ENCODE measurements at places on chromosomes 4 and X.

DNA sequence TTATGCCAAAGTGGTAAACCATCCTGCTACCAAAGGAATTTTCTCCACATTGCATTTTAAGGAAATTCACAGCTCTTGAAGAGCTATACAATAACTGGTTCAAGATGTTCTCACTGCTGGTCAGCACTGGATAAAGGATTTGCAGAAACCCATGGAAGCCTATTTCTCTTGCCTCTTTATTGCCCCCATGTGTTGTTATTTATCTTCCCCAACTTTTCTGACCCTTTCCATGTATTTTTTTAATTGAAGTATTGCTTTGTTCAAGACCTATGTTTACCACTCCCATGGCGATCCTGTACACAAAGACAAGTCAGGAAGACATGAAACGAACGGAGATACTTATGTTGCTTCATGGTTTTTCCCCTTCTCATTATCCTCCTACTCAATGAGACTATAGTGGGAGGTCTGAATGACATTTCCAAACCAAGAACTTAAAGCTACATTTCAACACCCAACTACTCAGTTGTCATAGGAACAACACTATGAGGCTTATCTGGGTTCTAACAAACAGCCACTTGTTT, 566.4 kb upstream of the DIPK2B start:
- no peak for DNase-seq

DNA sequence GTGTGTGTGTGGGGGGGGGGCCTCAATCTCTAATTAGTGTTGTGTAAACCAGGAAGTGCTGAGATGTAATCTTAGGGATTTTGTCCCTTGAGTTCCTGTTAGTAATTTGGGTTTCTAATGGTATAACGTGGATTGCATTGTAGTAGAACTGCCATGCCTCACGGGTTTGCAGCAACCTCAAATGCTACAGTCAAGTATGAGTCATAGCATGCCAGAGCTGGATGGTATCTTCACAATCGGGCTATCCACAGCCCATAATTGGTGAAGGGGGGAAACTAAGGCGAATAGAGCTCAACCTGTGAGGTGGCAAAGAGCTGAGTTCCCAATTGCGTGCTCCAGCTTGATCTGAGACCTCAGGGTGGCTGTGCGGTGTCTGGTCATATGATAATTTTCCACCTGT, 2.2 kb upstream of the FMR1NB start:
- DNase-seq = no peak

DNA sequence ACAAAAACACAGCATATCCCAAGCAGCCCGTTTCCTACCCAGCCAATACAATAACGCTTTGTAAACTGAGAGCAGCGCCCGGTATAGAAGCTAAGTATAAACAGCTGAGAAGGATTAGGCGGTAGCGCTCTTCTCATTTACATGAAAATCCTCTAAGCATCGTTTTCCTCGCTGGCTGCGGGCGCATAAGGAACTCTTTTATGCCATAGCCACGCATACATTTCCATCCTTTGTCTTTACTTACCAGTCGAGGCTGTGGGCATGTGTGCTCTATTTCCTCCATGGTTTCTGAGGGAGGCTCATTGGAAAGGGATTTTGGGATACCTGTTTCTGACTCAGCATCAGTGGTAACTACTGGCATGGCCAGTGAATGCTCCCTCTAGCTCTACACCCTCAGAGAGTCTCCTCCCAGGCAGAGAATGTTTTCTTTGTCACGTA, 383 bp downstream of the PCYT1B start:
- no peak for DNase-seq

DNA sequence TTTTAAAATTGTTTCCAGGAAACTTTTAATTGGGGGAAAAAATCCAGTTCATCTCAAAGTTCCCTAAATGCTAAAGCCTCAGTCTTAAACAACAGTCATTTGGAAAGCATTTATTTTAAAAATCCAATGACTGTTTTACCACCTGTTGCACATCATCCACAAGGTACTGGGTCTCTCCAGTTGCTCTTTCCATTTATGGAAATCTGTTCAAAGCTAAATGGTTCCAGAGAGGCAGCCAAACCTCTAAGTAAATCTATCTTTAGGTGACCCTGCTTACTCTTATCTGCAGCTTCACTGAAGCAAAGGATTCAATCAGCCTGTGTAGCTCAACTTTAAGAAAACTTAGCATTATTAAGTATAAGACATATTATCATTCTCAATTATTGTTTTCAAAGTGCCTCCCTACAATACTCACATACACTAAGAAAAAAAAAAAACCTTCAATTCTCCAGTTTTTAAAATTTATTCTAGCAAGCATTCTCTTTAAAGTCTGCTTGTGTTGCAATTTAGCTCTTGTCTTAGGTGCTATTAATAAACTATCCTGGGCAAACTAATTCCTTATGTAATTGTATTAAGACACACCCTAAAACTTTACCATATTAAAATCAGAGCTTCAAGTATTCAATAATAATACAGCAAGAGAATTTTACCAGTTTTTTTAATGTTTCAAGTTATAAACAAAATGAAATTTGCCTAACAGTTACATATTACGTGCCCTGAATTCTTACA, 60.6 kb downstream of the NOCT start:
- DNase-seq = no peak

GRCh38 chrX:115650916-115651315, 89.9 kb downstream of the PLS3 start:
- no peak for DNase-seq

- no peak for DNase-seq
Measured at GRCh38 chr4:54006755-54007154, 57.6 kb downstream of the CHIC2 start.

DNA sequence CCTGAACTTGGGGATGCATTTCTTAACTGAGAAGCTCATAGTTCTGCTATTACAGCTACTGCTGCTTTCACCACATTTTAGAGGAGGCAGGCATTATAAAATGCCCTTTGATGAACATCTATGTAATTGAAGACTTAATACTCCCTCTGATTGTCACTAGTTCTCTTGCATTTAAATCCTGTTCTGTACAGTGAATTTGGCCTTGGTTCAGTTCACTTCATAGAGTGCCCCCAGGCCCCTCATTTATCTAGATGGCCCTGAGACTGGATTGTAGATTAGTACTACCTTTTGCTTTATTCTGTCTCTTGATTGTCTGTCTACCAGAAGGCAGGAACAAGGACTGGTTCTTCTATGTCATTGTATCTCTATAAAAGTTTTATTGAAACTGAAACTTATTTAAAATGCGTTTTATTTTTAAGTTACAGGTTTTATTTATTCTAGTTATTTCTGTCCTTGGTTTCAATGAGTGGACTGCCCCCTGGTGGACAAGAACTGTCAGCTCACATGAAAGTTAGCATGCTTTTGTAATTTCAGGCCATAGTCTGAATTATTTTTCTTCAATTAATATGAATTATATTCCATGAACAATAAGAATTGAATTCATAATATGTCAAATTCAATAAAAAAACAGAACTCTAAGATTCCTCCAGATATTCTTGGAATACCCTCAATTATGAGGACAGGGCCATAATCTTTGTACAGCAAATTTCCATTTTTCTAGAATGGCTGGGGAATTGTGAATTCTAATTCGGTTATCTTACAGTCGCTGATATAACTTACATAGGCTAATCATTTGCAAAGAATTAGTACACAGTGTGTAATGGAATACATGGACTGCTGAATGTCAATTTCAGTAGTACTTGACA, 47.2 kb upstream of the TMEM33 start:
- peak; percentile 12 for DNase-seq

GRCh38 chr4:152389359-152389758, 146.5 kb downstream of the FBXW7 start:
- no peak for DNase-seq

- DNase-seq = no peak
Measured at GRCh38 chr4:65340382-65341109, 329.7 kb downstream of the EPHA5 start.

DNA sequence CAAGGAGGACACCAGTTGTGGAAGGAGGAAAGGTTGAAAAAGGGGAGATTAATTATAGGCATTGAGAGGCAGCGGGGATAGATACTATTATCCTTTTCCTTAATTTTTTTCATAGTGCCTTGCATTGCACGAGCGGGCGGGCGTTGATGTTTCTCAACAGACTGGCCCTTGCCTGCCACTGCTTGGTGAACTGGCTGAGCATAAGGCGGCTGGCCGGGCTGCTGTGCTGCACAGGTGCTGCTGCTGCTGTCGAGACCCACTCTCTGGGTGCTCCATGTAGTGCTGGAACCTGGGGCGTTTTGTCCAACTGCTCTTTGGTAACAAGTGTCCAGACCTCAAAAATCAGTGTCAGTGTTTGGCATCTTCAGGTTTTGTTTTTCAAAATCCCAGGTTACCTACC, 83.3 kb upstream of the PAQR3 start:
- DNase-seq = no peak

DNA sequence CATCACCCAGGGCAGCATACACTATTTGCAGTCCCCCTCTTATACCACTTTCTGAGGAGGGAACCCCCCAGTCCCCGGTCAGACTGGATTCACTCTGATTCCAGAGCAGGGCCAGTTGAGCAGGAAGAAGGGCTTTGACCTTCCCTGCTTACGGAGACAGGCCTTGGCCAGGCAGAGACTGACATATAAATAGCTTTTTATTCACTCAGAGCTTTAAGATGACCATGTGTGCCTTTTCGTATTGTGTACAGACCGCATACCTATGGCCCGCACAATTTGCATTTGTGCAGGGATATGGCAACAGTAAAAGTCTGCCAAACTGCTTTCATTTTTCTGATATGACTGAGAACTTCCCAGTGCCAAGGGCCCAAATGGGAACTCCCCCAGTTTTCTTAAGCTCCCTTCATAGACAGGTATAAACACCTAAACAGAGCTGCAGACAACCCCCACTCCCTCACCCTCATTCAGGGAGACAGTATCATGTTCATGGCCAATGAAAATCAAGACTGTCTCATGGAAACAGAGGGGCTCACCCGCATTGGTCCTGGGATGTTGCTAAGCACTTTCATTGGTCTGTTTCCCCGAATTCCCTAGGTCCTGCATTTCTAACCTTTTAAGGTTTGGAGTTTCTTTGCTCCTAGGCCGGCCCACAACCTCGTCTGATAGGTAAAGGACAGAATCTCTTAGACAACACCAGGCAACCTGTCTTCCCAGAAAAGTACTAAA, 86.0 kb downstream of the RTL5 start:
- DNase-seq = no peak

- no peak for DNase-seq
Measured at GRCh38 chrX:103918571-103919269, 43.7 kb upstream of the TMSB15B start.

DNA sequence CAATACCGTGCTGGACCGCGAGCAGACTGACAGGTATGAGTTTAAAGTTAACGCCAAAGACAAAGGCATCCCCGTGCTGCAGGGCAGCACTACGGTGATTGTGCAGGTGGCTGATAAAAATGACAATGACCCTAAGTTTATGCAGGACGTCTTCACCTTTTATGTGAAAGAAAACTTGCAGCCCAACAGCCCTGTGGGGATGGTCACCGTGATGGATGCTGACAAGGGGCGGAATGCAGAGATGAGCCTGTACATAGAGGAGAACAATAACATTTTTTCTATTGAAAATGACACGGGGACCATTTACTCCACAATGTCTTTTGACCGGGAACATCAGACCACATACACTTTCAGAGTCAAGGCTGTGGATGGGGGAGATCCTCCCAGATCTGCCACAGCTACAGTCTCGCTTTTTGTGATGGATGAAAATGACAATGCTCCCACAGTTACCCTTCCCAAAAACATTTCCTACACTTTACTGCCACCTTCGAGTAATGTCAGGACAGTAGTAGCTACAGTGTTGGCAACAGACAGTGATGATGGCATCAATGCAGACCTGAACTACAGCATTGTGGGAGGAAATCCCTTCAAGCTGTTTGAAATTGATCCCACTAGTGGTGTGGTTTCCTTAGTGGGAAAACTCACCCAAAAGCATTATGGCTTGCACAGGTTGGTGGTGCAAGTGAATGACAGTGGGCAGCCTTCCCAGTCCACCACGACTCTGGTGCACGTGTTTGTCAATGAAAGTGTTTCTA, 3.2 kb downstream of the PCDH7 start:
- no peak for DNase-seq

GRCh38 chrX:14039344-14039743, 9.7 kb upstream of the GEMIN8 start:
- no peak for DNase-seq

DNA sequence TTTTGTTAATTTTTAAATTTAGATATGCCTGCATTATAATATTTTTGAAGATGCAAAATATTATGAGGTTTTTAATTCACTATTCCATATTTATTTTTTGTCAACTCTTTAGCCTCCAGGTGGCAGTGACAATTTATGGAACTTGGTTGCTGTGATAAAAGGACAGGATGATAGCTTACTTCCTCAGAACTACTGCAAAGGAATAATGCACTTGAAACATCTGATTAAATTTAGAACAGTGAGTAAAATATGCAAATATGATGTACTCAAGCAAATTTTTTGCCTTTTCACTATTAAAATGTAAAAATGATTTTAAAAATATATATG, 45.1 kb downstream of the SPATA4 start:
- no peak for DNase-seq

DNA sequence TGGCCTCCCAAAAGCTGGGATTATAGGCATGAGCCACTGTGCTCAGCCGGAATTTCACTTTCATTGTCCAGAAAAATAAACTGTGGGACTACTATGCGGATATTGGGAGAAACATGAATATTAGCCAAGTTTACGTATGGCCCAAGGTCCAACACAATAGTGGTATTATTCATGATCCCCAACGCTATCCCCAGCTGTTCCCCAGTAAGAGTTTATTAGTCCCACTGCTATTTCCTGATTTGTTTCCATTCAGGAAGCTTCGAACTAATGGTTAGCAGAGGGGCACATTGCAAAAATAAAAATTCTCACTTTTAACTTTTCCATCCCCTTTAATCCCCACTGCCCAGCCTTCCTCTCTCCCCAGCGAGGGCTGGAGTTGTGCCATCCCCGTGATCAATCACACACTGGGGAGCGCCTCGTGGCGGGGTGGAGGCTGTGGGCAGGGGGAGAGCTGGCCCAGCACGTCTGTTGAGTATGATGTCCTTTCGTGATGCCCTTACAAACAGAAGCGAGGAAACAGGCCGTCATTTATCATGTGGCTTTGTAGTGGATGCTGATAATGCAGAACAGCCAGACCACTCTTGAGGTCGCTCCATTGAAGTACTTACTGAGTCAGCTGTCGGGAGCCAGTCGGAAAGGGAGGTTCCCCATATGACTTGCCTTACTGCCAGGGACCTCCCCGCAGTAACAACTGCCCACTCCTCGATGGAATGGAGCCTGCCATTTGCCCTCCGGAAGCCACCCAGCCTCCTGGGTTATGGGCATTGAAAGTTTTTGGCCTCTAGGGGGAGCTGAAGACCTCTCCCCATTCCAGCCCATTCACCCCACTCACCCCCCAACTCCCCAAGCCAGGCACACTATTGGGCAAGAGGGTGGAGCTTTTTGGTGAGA, 117.0 kb downstream of the KDR start:
- no peak for DNase-seq

DNA sequence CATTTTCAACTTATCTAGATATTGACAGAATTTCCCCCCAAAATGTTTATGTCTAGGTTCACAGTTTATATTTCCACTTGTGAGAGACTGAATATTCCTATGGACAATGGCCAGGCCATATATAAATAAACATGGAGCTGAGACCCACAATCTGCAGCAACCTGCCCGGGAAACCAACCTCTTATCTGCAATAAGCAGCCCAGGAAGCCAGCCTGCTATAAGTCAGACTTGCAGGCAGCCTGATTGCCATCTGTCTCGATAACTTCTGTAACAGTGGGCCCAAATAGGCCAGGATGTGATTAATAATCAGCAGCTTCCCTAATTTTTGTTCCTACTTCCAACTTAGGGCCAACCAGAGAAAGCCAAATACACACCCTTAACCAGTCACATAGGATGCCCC, 5.2 kb upstream of the NAP1L5 start:
- DNase-seq = no peak

GRCh38 chrX:389021-389441, 2.3 kb upstream of the PPP2R3B start:
- DNase-seq = no peak

- no peak for DNase-seq
Measured at GRCh38 chrX:55697381-55697780, 20.2 kb upstream of the RRAGB start.

All from stimulated activated CD8-positive, alpha-beta memory T cell treated with anti-CD3 and anti-CD28 coated beads, Interleukin-15, amount 100 ng/mL, for 4 hours (primary cell).